ENCODE measurements at places on chromosomes 16 and 17. TPM values are rescaled to one million over a fixed set of nuclear protein-coding genes. Genes with fewer than 3 reads are reported as not detected.

Gene HSD17B1
- total RNA-seq, result 0.12 TPM

GRCh38 chr17:78359997-78360370, at the start of gene SOCS3:
Gene SOCS3, minus strand, starts transcription at chr17:78360077. Its CDS starts 982 bp downstream, at chr17:78359095.
- H3K27me3 ChIP-seq, result no peaks in the 10 kb centered on the region
- peak within 1 kb of the TSS; percentile 99 for H3K4me3 ChIP-seq
- no peaks in the 10 kb centered on the region for H3K36me3 ChIP-seq
- peaks cover 38% of the 10 kb centered on the region for H3K4me1 ChIP-seq
- peak; percentile 98 for DNase-seq

GRCh38 chr16:89189358-89190025, 10.8 kb downstream of the SLC22A31 start:
- peaks cover 6% of the 10 kb centered on the region for H3K4me1 ChIP-seq
- no peak overlapping the region for H3K4me3 ChIP-seq
- no peak overlapping the region for H3K27ac ChIP-seq
- H3K36me3 ChIP-seq, result no peaks in the 10 kb centered on the region
- no peak for DNase-seq
- no peaks in the 10 kb centered on the region for H3K27me3 ChIP-seq

- DNase-seq, result no peak
- H3K36me3 ChIP-seq, result no peaks in the 10 kb centered on the region
- no peaks in the 10 kb centered on the region for H3K27me3 ChIP-seq
- no peak overlapping the region for H3K4me3 ChIP-seq
- no peaks in the 10 kb centered on the region for H3K4me1 ChIP-seq
- H3K27ac ChIP-seq, result no peak overlapping the region
These were observed 10.4 kb upstream of the NLRC3 start for GRCh38 chr16:3587547-3588110.

DNA sequence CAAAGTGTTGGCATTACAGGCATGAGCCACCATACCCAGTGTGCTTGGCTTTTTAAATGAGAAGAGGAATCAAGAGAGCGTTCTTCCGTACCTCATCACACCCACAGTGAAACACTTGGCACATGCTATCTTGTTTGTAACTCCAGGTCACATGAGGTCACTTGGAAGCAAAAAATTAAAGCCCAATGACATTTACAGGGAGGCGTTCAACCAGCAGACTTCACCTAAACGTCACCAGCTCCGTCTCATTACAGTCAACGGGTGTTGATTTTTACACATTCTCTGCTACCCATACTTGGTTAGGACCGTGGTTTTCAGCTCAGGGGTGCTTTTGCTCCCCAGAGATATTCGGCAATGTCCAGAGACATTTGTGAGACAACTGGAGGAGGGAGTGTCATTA, 127.0 kb downstream of the XYLT1 start:
- no peak overlapping the region for H3K27ac ChIP-seq
- H3K4me3 ChIP-seq, result no peak overlapping the region
- DNase-seq, result no peak
- peaks cover 10% of the 10 kb centered on the region for H3K4me1 ChIP-seq
- H3K36me3 ChIP-seq, result no peaks in the 10 kb centered on the region

Gene KRTAP3-2
- not detected for total RNA-seq

- DNase-seq, result no peak
- no peak overlapping the region for H3K27ac ChIP-seq
- no peaks in the 10 kb centered on the region for H3K4me1 ChIP-seq
These were observed 10.2 kb upstream of the JPT2 start for GRCh38 chr16:1667916-1668315.

Gene TOM1L1
- total RNA-seq, result 46.2 TPM

Gene HS3ST3B1
- 5.8 TPM for total RNA-seq

GRCh38 chr17:21196126-21196525, 17.8 kb downstream of the TMEM11 start:
- H3K36me3 ChIP-seq, result no peaks in the 10 kb centered on the region
- H3K4me3 ChIP-seq, result no peak overlapping the region
- no peaks in the 10 kb centered on the region for H3K27me3 ChIP-seq
- no peak for DNase-seq
- no peaks in the 10 kb centered on the region for H3K4me1 ChIP-seq
- no peak overlapping the region for H3K27ac ChIP-seq

Gene HES7
- not detected for total RNA-seq

DNA sequence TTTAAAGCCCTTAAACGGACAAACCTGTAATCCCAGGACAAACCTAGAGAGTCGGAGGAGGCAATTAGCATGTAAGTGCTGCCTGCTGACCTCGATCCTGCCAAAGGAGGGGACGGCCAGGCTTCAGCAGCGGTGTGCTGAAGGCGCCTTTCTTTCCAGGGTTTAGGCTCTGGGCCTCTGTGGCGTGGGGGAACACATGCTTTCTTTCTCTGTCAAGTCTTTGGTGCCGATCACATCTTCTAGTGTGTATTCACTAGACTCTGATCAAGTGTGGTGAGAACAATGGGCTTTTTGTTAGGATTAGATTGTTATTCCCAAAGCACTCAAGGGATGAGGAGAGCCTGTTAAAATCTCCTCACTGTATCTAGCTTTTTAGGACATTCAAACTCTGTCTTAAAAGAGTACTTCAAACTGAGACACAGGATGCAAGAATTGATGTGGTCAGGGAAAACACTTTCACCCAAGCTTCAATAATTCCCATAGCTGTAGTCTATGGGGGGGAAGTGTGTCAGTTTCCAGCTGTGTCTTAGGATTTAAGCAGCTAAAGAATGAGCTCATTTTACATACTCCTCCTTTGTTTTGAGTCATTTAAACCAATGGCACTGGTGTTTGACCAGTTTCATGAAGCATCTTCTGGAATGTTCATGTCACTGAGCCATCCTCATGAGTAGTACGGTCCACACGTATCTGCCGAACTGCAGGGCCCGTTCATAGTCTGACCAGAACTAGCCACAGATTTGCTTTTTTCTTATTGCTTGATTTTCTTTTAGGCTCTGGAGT, 51.2 kb downstream of the RPA1 start:
- H3K27me3 ChIP-seq, result no peaks in the 10 kb centered on the region
- no peaks in the 10 kb centered on the region for H3K36me3 ChIP-seq
- DNase-seq, result no peak
- no peak overlapping the region for H3K27ac ChIP-seq
- H3K4me3 ChIP-seq, result no peak overlapping the region

- no peak overlapping the region for H3K27ac ChIP-seq
- DNase-seq, result no peak
- no peaks in the 10 kb centered on the region for H3K27me3 ChIP-seq
- H3K36me3 ChIP-seq, result no peaks in the 10 kb centered on the region
- peaks cover 37% of the 10 kb centered on the region for H3K4me1 ChIP-seq
- H3K4me3 ChIP-seq, result no peak overlapping the region
These were observed 85.2 kb downstream of the SMG6 start for GRCh38 chr17:2218426-2218825.

GRCh38 chr16:72645538-72645937, 402.4 kb downstream of the ZFHX3 start:
- H3K36me3 ChIP-seq, result no peaks in the 10 kb centered on the region
- H3K4me3 ChIP-seq, result no peak overlapping the region
- no peaks in the 10 kb centered on the region for H3K27me3 ChIP-seq
- no peak for DNase-seq
- no peak overlapping the region for H3K27ac ChIP-seq
- no peaks in the 10 kb centered on the region for H3K4me1 ChIP-seq

Gene ABCC1
- 7.0 TPM for total RNA-seq

DNA sequence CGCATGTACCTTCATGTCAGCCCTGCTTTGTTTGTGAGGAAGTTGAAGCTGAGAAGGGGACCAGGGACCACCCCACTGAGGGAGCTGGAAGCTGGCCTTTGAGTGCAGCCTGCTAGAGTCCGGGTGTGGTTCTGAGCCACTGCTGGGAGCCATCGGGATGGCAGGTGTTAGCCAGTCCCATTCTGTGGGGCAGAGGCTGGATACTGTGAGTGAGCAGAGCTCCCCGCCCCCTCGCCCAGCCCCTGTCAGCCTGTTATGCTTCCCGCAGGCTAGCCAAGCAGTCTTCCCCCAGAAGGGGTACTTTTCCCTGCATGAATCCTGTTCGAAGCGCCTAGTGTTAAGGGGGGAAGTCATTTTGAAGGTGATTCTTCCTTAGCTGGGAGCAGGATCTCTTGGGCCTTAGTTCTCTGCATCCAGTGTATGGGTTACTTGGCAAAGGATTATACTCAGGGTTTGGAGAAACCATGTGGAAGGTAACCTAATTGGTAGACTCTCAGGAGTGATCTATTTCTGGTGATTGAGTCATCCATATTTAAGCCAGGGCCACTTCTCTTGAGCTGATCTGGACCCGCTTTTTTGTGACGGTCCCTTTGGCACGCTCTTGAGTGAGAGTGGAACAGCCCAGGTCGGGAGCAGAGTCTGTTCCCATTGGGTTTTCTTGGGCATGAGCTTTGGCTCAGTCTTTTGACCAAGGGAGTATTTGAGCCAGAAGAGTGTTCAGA, 23.8 kb downstream of the AKAP1 start:
- H3K27me3 ChIP-seq, result no peaks in the 10 kb centered on the region
- no peak for DNase-seq
- no peaks in the 10 kb centered on the region for H3K36me3 ChIP-seq
- H3K4me1 ChIP-seq, result peaks cover 37% of the 10 kb centered on the region

DNA sequence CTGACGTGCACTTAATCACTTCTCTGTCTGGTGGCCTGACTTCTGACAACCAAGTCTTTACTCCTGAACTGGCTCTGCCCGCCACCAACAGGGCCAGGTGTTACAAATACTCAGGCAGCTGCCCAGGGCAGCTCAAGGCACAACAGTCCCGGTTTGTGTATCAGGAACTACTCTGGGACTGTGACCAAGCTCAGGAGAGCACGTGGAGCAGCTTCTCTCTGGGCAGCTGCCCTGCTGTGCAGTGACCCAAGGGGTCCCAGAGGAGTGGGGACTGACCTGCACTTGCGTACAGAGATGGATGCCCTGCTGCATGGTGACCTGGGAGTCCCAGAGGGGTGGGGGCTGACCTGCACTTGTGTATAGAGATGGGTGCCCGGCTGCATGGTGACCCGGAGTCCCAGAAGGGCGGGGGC, 21.9 kb downstream of the LITAFD start:
- no peak overlapping the region for H3K27ac ChIP-seq
- no peaks in the 10 kb centered on the region for H3K27me3 ChIP-seq
- no peak overlapping the region for H3K4me3 ChIP-seq
- no peak for DNase-seq
- no peaks in the 10 kb centered on the region for H3K4me1 ChIP-seq

DNA sequence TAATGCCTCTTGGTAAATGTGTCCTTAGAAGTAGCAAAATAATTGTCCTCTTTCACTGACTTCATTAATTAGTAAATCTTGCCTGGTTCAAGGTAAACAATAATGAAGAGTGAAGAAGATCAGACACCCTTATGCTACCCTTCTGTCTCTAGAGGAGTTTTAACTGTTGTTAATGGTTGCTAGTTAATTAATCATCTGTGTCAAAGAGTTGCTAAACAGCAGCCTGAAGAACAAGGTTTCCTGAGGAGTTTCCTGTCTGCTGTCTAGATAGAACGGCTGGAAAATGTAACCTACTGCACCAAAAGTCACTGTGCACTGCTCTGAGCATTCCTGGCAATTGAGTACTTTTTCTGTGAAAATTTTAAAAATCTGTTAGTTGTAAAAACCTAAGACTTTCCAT, 131.3 kb downstream of the NLK start:
- no peaks in the 10 kb centered on the region for H3K36me3 ChIP-seq
- DNase-seq, result peak; percentile 9
- no peaks in the 10 kb centered on the region for H3K27me3 ChIP-seq

DNA sequence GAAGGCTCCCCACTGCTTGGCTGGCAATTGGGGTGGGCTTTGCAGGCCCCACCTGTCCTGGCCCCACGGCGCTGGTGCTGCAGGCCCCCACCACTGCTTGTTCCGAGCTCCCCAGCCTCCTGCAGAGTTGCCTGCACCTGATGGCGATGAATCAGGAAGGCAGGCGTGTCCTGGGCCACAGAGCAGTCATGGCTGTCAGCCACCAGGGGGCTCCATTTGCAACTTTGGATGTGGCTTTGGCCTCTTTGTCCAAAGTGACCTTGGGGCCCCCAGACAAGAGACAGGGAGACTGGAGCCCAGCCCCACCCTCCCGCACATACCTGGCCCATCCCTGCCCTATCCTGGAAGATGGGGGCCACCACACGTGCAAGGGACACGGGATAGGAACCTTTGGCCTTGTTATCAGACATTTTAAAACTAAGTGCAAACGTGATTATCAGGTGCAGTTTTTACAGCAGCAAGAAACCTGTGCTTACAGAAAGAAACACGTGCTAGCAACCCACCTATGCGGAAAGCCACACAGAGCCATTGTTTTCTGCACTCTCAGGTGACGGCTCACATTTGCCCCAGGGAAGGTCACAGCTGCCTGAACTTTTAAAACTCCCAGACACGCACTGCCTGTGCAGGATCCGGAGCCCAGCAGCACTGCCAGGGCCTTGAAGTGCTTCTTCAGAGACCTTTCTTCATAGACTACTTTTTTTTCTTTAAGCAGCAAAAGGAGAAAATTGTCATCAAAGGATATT, at the start of gene DNASE1:
Gene DNASE1, plus strand, starts transcription at position 443 of the 743 bp plus-strand sequence. CDS start 683 bp downstream, outside the sequence.
- H3K27me3 ChIP-seq, result no peaks in the 10 kb centered on the region
- peak within 1 kb of the TSS; percentile 98 for H3K27ac ChIP-seq
- peak within 1 kb of the TSS; percentile 33 for H3K4me3 ChIP-seq
- H3K36me3 ChIP-seq, result no peaks in the 10 kb centered on the region
- DNase-seq, result peak; percentile 93

Gene PSMD3
- total RNA-seq, result 71.9 TPM

DNA sequence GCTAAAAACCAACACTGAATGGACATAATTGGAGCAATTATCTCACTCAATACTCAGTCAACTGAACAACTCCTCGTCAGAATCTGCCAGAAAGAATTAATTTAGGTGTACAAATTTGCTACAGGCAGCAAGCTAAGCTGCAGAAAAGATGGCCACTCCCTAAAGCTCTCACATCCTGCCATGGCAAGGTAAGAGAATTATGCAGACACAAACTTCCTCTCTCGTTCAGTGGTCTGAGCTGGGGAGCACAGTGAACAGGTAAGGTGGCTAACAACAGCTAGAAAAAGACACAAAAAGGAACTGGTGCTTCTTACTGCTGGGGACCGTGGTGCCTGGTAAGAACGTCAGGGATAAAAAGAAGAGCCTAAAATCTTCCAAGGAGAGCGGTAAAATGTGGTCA, 74.9 kb upstream of the BCAR1 start:
- H3K4me1 ChIP-seq, result peaks cover 8% of the 10 kb centered on the region
- no peak overlapping the region for H3K27ac ChIP-seq
- no peak for DNase-seq
- no peaks in the 10 kb centered on the region for H3K27me3 ChIP-seq
- no peaks in the 10 kb centered on the region for H3K36me3 ChIP-seq

DNA sequence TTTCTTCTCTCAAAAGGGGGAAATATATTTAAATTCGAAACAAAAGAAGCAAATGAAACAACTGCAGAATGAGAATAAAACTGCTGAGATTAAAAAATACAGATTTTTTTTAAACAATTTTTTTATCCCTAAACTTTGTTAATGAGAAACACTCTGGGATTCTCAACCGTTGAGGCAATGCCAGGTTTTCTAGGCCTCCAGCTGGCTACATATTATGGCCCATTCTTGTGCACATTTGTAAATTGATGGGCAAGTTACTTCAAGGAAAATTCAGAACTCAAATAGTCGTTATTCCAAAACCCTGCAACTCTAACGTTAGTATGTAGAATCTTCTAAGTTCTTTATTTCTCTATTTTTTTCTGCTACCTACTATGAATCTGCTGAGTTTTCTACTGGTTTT, 239.3 kb upstream of the WSCD1 start:
- no peak for DNase-seq
- H3K4me3 ChIP-seq, result no peak overlapping the region
- no peaks in the 10 kb centered on the region for H3K27me3 ChIP-seq
- H3K27ac ChIP-seq, result no peak overlapping the region
- no peaks in the 10 kb centered on the region for H3K4me1 ChIP-seq
- H3K36me3 ChIP-seq, result no peaks in the 10 kb centered on the region
